ENCODE measurements at places on chromosomes 2 and 18.
A peak's percentile ranks its signal among the peaks of the same experiment; 100 is the strongest.

GRCh38 chr2:111678161-111678560 is 205.8 kb downstream of the ANAPC1 start:
- DNase-seq: no peak

- no peak for DNase-seq
Measured at GRCh38 chr18:8507915-8508705, 101.1 kb upstream of the RAB12 start.

GRCh38 chr2:159137511-159138241 is 148.8 kb downstream of the WDSUB1 start:
- DNase-seq: no peak

GRCh38 chr2:60826111-60826510 is 55.3 kb upstream of the REL start:
- no peak for DNase-seq

GRCh38 chr2:74658516-74658915 is 4.5 kb downstream of the SEMA4F start:
- DNase-seq: peak; percentile 31

- no peak for DNase-seq
Measured at GRCh38 chr2:193272011-193272410, 1077.3 kb upstream of the TMEFF2 start.

GRCh38 chr18:2559249-2559648 is 12.1 kb downstream of the METTL4 start:
- no peak for DNase-seq

DNA sequence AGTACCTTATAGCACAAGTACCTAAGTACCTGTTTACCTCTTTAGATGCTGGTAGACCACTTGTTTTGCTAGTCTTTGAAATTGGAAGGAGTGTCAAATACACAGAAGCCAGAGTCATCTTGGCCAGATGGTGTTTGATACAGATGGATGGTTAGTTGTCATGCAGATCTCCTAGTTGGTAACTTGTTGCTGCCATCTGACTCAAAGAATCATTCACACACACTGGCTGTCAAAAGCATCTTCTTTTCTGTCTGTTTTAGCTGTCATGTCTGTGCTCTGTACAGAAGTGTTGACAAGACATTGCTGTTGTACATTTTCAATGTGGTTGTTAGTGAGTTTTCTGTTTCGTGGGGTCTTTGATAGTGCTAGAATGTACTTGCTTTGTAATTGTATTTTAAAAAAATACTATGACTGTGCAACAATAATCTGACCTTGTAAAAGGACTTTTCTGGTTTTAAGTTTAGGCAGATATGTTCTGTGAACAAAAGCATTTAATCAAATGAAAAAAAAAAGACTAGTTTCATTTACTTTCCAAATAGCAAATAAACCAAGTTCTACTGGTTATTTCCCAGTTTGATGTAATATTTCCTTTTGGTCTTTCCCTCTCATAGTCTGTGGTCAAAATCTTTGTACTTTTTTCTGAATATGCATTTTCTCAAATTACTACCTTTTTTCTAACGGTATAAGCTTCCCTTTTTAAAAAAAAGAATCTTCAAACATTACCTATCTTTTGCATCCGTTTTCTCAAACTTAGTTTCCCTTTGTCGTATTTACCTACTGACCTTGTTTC is 39.9 kb downstream of the TANK start:
- DNase-seq: peak; percentile 64

DNA sequence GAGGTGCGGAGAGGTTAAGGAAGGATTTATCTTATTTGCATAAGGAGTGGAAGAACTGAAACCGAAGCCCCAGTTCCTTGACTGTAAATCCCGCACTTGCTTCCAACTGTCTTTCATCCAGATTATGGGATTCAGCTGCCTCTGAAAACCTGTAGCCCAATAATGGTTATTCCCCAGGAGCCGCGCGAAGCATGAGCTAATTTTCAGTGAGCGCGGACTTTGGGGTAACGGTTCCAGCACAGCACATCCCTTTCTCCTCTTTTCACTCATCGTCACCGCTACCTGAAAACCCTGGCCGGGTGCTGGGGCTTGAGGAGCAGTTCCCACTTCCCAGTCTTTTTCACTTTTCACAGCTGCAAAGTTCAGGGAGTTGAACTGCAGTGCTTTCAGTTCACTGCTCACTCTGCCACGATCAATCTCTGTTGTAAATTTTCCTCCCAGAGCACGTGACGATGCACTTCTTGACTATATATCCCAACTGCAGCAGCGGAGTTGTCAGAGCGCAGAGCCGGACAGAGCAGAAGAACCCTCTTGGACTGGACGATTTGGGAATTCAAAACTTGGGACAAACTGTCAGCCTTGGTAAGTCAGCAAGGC is at the start of gene KCNE4:
KCNE4 (plus strand) TSS at position 498 of the 597 bp plus-strand sequence. CDS start 641 bp downstream, outside the sequence.
- no peak for DNase-seq

DNA sequence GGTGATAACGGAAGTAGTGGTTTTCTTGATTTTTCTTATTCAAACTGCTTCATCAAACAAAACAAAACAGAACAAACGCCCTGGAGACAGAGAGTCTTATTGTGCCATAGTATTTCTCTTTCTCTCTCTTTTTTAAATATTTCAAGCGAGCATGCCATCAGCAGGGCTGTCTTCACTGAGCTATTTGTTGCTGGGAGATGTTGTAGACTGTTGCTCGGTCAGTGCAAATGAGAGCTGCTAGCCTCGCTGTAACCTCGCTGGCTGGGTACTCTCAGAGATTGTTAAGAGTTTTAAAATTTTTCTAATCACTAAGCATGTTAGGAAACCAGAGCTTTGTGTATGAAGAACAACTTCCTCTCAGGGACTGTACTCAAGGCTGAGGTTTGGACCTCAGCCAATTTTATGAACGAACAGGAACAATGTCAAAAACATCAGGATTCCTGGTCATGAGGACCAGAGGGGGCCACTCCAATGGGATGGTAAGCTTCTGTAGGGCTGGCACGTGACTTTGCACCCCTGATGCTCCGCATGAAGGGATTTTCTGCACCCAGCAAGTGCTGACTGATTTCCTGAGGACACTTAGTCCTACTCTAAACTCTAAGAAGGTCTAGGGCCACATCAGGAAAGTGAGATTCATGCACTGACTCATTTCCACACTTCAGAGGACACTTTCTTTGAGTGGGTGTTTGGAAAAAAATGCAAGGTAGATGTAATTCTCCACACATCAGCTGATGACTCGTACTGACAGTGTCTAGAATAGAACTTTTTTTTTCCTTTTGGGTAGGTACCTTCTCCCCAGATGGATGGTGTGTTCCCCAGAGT is 59.8 kb upstream of the IL1R1 start:
- no peak for DNase-seq

DNA sequence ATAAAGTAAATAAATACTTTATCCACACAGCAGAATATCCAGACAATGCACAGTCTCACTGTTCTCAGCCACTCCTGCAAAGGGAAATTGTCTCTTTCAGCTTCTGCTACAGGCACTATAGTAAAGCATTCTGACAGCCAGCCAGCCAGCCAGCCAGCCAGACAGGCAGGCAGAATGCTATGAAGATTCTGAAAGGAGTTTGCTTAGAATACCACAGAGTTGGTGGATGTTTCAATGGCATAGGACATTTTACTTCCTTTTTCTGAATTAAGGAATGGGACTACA is 116.1 kb upstream of the CYP26B1 start:
- DNase-seq: no peak

- no peak for DNase-seq
Measured at GRCh38 chr2:177282181-177282641, 17.7 kb upstream of the NFE2L2 start.

DNA sequence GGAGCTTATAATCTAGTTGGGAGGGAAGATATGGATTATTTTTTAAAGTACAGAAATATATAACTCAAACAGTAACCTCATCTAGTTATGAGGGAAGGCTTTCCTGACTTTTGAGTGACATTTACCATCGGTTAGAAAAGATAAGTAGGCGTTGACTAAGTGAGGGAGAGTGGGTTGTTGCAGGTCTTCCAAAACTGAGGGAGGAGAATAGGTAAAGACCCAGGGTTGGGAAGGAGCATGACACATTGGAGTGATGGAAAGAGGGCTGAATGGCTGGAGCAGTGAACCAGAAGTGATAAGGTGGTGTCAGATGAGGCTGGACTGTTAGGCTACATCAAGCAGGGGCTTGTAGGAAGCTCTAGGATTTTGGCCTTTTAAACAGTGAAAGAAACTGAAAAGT is 10.6 kb upstream of the NUP35 start:
- DNase-seq: no peak

DNA sequence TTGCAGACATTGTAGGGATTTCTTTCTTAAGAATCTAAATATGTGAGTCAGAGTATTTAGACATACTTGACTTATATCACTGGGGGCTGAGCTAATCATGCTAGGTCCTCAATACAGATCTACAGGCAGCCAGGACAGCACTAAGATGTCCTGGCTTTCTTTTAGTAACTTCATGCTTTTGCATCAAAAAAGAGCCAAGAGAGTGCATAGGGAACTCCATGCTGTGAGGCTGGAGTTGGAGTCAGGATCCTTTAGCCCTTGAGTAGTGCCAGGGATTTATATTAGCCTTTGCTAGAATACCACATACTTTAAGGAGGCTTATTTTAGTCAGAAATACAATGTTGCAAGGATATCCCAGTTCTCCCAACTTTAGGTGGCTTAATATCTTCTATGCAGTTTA is 289.7 kb downstream of the CCDC85A start:
- DNase-seq: no peak

DNA sequence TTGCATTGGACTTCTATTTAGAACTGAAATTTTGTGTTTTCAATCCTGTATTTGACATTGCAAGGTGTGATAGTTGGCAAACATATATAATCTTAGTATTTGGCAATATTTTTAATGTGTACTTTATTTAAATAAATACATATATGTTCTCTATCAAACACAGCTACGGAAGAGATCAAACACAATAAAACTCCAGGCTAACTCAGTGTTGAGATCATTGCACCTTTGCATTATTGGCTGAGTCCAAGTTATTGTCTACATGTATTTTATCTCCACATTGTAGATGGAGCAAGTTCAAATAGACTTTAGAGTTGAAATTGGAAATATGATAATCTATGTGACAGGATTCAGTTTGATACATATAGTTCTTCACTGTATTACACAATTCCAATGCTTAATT is 176.7 kb downstream of the ST6GAL2 start:
- DNase-seq: no peak

- peak; percentile 30 for DNase-seq
Measured at GRCh38 chr2:172200495-172201085, 97.9 kb upstream of the DLX2 start.

DNA sequence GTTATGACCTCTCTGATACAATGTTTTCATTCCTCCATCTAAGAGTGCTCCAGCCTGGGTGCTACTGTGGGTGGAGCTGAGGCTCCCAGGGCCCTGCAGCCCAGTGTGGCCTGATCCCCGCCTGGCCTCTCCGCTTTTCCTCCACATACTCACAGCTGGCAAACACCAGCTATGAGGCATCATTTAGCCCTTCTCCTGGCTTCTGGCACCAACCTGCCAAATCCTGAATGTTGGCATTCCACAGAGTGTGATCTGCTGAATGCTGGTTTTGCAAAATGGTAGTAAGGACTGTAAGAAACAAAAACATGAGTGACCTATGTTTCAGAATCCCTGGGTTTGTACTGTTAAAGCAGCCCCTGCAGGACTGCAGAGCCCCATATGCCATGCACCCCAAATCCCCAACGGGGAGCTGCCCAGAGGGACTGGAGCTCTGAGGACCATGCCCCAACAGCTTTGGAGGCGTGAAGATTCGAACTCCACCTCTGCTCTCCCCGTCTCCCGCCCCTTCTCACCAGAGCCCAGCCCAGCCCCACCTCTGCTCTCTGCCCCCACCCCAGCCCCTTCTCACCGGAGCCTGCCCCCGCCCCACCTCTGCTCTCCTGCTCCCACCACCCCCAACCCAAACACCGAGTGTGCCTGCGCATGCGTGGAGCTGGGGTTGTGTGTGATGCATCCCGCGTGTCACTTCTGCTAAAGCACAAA is 4.2 kb downstream of the SLC66A2 start:
- DNase-seq: no peak

DNA sequence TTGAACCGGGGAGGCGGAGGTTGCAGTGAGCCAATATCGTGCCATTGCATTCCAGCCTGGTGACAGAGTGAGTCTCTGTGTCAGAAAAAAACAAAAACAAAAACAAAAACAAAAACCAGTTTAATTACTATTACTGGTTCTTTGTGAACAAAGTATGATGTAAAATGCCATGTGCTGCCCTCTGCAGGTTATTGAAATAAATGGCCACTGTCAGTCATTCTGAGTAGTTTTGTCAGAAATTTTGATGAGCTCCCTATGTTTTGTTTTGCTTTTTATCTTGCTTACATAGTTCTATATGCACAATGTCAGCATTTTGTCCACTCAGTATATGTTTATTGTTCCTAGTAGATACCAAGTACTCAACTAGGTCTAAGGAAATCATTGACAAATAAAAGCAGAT is 423.6 kb upstream of the CHST9 start:
- peak; percentile 0 for DNase-seq

DNA sequence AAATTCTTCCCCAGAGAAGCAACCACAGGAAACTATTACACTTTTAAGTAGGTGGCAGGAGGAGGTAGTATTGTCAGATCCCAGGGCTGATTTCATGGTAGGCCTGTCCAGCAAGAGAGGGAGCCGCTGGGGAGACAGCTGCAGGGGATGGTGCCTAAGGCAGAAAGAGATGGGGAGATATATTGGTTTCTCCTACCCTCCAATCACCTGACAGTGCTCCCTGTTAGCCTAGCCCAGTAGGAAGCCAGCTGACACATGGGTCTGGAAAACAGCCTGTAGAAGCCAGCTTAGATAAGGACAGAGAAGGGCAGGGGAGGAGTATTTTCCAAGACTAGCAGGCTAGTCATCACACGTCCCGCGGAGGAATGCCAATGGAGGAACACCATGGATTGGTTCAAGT is 8.2 kb upstream of the SPOPL start:
- no peak for DNase-seq

GRCh38 chr18:75123113-75123512 is 85.8 kb downstream of the PTGR3 start:
- no peak for DNase-seq

Data from NCI-H1694 treated with DMSO at 0.1 percent for 48 hours (cell line).